Left colon (tissue), 2 donors: ENCODE measurements at places on chromosomes 5 and 9. TPM values are rescaled to one million over a fixed set of nuclear protein-coding genes. Genes with fewer than 3 reads are reported as not detected.

Gene CCIN
- total RNA-seq = 0.25 TPM

Gene SPATA31E1
- total RNA-seq = not detected

Gene FKBP15
- 23.5 TPM for total RNA-seq

Gene NMUR2
- total RNA-seq = not detected

Gene HDHD3
- 143 TPM for total RNA-seq

Gene TICAM2
- total RNA-seq = 2.2 TPM

DNA sequence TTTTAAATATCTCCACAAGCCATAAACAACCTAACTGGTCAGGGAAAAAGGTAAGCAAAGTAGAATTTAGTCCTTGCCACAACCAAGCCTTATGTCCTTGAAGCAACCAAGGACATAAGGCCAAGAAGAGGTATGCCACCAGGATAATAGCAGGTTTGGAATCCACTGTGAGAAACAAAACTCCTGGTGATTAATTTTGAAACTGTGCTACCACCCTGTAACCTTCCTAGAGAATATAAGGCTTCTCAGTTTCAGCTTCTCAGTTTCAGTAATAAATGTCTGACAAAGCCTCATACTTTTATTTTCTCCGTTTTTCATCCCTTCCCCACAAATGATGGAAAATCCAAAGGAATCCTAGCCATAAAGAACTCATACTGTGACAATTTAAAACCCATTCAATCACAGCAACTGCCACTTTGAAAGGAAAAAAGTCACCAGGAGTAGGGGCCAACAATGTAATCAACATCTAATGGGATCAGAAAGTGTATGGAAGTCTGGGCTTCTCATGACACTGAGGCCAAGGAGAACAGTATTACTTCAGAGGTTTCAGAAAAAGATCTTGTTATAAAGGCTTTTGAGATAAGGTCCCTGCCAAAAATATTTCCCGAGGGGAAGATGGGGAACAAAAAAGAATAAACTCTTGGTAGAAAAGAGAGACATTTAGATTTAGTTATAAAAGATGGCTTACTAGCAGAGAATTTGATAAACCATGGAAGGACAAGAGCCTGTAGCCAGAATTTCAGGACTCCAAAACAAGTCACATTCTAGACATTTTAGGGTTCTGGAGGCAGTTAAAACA, 189.2 kb downstream of the TSSK1B start:
- DNase-seq = no peak

GRCh38 chr5:111792471-111793058, 35.6 kb upstream of the NREP start:
- no peak for DNase-seq

GRCh38 chr9:34253460-34253837, 74.6 kb downstream of the UBAP1 start:
- DNase-seq = no peak

DNA sequence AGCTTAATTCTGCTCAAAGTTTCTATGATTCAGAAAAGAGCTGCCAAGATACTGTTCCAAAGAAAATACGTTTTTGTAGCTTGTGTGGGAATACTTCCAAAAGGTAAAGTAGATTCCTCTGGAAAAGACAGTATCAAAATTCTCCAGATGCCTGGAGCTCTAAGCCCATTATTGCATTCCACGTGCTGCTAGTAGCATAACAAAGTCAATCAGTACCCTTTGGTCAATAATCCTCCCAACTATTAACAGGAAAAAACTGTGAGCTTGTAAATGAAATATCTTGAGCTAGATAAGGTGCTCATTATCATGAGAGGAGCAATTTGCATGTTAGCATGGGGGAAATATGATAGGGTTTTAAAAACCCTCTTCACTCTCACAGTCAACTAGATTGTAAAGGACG, 229.5 kb upstream of the TYRP1 start:
- DNase-seq = no peak

GRCh38 chr5:79536193-79536906, 22.4 kb upstream of the HOMER1 start:
- DNase-seq = no peak

DNA sequence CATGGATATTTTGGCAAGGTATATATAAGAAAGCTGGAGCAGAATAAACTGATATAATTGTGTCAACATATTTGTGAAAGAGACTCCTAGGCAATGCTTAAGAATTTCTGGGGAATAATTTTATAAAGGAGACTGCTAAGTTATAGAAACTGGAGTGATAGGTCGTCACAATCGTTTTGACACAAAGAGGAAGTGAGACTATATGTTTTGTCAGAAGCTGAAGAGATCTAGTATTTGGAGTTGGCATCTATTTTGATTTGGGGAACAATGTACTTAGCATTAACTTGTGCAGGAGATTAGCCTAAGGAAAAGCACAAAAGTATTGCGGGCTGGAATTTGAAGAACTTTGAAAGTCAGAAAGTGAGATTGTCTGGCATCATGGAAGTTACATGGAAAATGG, 582.5 kb downstream of the TAF11L14 start:
- DNase-seq = no peak

- no peak for DNase-seq
Measured at GRCh38 chr9:133515615-133516255, 9.0 kb downstream of the MYMK start.

DNA sequence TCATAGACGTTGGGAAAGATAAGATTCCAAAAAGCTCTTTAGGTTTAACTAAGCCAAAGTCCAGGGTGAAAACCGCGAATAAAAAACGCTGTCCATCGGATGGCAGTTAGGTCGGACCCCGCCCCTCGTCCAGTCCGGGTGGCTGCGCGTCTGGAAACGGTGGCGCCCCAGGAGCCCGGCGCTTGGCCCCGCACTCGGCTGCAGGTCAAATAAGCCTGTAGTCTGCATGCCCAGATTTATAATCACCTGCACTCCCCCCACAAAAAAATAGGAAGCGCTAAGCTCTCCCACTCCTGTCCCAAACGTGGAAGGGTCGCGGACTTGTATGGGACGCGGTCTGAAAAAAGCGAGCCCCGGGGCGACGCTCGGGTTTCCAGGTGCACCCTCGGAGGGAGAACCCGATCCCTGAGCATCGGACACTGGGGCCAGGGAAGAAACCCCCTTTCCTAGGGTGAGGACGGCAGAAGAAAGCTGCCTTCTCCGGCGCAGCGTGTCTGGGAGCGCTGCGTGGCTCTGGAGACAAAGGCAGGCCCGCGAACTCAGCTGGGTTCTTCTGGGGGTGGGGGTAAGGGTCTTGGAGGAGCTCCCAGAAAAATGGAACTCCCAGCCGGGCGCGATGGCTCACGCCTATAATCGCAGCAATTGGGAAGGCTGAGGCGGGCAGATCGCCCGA, 923 bp upstream of the ZBTB5 start:
- DNase-seq = peak; percentile 80

DNA sequence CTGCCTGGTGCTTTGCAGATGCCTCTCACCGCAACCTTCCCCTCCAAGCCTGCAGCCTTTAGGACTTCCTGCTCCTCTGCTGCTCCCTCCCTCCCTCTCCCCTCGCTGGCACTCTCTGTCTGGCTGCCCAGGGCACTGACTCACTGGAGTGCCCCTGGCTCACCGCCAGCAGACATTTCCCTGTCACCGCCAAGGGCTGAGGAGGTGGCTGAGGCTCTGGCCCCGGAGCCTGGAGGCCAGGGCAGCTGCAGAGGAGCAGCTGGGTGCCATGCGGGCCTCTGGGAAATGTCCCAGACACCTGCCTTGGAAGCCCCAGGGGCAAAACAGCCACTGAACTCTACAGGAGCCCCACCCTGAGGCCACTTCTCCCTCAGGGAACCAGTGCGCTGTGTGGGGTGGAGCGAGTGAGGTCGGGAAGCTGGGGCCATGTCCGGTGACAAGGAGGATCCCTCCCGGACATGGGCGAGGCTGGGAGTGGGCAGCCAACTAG, 53.4 kb downstream of the TENT4A start:
- DNase-seq = peak; percentile 95

DNA sequence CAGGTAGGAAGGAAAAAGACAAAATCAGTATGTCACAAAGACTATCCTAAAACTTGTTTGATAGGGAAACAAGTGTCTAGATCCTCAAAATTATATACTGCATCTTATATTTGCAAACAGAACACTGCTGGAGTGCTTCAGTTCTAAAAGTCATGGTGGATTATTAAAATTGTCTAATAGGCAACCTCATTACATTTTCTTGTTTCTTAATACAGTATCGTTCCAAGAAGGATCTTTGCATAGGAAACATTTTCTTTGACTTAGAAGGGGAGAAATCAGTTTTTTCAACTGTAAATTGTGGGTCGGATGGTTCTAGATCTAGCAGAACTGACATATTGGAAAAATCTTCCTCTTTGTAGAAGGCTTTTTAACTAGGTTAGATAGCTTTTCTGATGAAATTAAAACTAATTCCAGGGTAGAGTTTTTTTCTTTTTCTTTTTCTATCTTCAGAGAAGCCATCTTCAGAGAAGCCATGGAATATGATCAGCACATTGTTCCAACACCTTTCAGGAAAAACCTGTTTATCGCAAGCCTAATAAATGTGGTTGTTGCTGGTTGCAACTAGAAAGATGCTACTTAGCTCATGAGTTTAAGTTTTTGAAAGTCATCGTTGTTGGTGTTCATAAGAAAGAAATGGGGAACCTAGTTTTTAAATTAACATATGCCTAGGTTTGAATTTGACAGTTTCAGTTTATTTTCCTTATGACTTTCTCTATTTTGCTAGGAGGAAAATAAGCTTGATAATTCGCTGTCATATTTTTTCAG, 7.4 kb downstream of the CPEB4 start:
- DNase-seq = no peak

DNA sequence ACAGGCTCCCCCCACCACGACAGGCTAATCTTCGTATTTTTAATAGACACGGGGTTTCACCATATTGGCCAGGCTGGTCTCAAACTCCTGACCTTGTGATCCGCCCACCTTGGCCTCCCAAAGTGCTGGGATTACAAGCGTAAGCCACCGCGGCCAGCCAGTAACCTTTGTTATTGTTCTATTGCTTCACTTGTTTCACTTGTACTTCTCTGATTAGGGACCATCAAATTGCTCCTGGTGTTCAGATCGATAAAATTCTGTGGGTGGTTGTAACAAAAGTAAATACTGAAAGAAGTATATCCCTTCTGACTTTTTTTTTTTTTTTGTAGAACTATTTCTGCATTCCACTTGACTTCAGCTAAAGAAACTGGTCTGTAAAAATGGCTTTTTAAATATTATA, 445.5 kb upstream of the CDH10 start:
- no peak for DNase-seq

GRCh38 chr5:57174128-57174889, 450 bp downstream of the GPBP1 start:
- no peak for DNase-seq

DNA sequence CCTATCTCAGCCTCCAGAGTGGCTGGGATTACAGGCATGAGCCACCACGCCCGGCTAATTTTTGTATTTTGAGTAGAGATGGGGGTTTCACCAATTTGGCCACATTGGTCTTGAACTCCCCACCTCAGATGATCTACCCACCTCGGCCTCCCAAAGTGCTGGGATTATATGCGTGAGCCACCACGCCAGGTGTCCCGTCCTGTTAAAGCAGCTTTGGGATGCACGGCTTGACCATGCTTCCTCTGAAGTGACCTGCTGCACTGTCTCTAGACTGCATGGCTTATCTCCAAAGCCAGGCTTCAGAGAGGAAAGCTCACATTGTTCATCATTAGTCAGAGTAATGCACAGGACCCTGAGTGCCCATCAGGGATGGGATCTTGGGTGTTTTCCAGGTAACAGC, 45.4 kb downstream of the SEMA4D start:
- no peak for DNase-seq

GRCh38 chr5:56142233-56142613, 90.9 kb downstream of the ANKRD55 start:
- no peak for DNase-seq

GRCh38 chr5:38723426-38723825, 122.4 kb upstream of the OSMR start:
- DNase-seq = no peak

- DNase-seq = no peak
Measured at GRCh38 chr9:70613024-70613768, 198.7 kb upstream of the KLF9 start.

DNA sequence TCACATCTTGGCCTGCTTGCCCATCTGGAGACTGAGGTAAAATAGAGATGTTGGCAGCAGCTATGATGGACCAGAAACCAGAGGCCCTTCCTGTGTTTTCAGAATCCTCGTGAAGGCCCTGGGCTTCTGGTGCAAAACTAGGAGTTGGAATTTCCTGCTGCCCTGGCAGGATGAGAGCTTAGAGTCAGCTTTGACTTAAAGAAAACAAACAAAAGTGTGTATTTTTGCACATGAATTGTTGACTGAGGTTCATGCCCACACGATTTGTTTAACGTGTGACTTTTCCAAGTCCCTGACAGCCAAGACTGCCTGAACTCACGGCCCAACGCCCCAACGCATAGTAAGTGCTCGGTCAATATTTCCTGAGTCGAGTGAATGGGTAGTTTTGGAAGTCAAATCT, 303.1 kb downstream of the MLLT3 start:
- DNase-seq = no peak

- DNase-seq = no peak
Measured at GRCh38 chr5:134091626-134092121, 22.8 kb upstream of the TCF7 start.

GRCh38 chr5:144042156-144042555, 128.3 kb downstream of the YIPF5 start:
- DNase-seq = no peak

DNA sequence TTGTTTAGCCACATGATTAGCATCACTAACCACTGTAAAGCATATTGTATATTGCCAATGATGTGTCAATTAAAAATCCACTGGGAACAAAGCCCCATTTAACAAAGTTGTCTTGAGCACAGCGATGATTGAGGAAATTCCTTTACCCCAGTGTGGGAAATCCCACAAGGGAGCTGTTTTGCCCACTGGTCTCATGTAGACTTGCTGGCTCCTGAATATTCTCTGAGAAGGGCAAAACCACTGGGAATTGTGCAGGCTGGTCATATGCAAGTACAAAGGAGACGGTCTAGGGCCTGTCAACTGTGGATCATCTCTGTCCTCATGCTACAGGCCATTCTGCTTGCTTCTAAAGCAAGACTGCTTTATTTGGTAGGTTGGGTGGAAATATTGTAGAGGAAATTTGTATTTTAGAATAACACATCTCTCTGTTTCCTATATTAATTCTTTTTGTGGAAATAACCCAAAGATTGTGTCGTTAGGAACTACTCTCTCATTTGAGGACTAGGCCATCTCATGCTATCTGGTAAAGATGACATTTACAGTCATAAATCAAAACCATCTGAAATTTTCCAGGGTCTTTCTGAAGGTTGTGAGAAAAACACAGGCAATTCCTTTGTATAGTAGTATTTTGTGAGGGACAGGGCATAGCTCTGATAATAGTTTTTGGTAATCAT, 60.2 kb downstream of the PARP8 start:
- DNase-seq = no peak
